Adrenal gland (tissue), 19 donors: ENCODE measurements at places on chromosomes 1 and 21. TPM values are rescaled to one million over a fixed set of nuclear protein-coding genes. Genes with fewer than 3 reads are reported as not detected.

Gene SPATA45
- total RNA-seq: not detected

Gene IVL
- not detected for total RNA-seq

Gene MSH4
- 0.17 TPM for total RNA-seq

Gene TMEM269
- 0.07 TPM for total RNA-seq

Gene KIRREL1
- total RNA-seq: 33.3 TPM

Gene DNASE2B
- 0.39 TPM for total RNA-seq

Gene PLA2G2A
- 2.4 TPM for total RNA-seq

Gene AGMAT
- total RNA-seq: 15.0 TPM

Gene FBXO2
- total RNA-seq: 35.8 TPM

Gene IL20
- total RNA-seq: not detected

Gene DAB1
- total RNA-seq: 0.33 TPM

Gene CSF3R
- 12.6 TPM for total RNA-seq

Gene ZBED6
- 42.1 TPM for total RNA-seq

Gene TRIM45
- 2.8 TPM for total RNA-seq

Gene CAPN9
- total RNA-seq: 1.2 TPM

Gene DNM3
- 17.5 TPM for total RNA-seq

Gene ZFP69
- total RNA-seq: 1.3 TPM
